ENCODE measurements at places on chromosomes 4 and X.
A peak's percentile ranks its signal among the peaks of the same experiment; 100 is the strongest.

DNA sequence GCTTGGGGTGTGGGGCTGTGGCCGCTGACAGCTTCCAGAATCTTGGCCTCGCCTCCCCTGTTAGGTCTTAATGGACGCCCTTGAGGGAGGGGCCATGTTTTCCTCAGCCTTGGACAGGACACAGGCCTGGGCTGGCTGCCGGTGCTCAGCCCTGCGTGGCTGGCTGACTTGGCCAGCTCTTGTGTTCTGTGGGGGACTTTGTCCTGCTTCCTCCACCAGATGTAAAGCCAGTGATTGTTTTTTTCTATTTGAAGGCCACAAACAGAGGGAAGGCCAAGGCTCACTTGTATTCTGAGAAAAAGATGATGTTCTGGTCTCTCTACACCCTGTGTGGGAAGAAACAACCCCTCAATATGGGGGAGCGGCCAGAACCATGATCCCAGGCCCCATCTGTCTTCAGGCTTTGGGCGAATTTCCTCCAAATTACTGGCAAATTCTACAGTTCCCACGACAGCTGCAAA, 71.3 kb downstream of the HTRA3 start:
- H3K4me1 ChIP-seq = no peaks in the 10 kb centered on the region
- H3K36me3 ChIP-seq = no peaks in the 10 kb centered on the region
- no peak overlapping the region for H3K4me3 ChIP-seq
- no peak for DNase-seq
- H3K27ac ChIP-seq = no peak overlapping the region

DNA sequence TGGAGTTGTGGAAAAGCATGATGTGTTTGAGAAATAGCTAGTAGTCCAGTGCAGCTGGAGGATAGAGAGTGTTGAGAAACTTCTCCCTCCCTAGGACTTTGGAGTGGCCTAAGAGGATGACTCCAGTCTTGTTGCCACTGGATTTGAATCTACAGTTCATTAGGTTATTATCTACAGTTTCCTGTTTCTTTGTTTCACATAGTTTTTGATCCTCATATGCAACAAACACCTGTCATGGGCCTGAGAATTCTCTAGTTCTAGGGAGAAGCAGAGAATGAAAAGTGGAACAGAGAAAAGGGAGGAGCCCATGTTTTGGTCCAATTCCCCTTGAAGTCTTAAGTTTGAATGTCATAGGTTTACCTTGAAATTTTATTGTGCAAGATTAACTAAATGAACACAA, 73.6 kb upstream of the TBC1D9 start:
- H3K27ac ChIP-seq = no peak overlapping the region
- no peaks in the 10 kb centered on the region for H3K27me3 ChIP-seq
- no peaks in the 10 kb centered on the region for H3K36me3 ChIP-seq
- DNase-seq = no peak

GRCh38 chr4:68367835-68368234, 17.9 kb upstream of the YTHDC1 start:
- H3K4me3 ChIP-seq = no peak overlapping the region
- no peaks in the 10 kb centered on the region for H3K36me3 ChIP-seq
- no peak overlapping the region for H3K27ac ChIP-seq
- DNase-seq = peak; percentile 49
- H3K4me1 ChIP-seq = peaks cover under 1% of the 10 kb centered on the region

GRCh38 chrX:151789179-151789800, 54.7 kb downstream of the CNGA2 start:
- no peaks in the 10 kb centered on the region for H3K4me1 ChIP-seq
- no peak overlapping the region for H3K4me3 ChIP-seq
- no peak overlapping the region for H3K27ac ChIP-seq
- no peak for DNase-seq
- no peaks in the 10 kb centered on the region for H3K36me3 ChIP-seq

GRCh38 chr4:14719053-14719452, 283.2 kb upstream of the CPEB2 start:
- no peak for DNase-seq
- no peak overlapping the region for H3K4me3 ChIP-seq
- H3K4me1 ChIP-seq = no peaks in the 10 kb centered on the region
- H3K27me3 ChIP-seq = no peaks in the 10 kb centered on the region
- H3K27ac ChIP-seq = no peak overlapping the region

GRCh38 chr4:140049849-140050637, 103.9 kb downstream of the MAML3 start:
- H3K27ac ChIP-seq = peak overlapping the region; percentile 32
- H3K27me3 ChIP-seq = no peaks in the 10 kb centered on the region
- peak; percentile 80 for DNase-seq
- no peaks in the 10 kb centered on the region for H3K36me3 ChIP-seq
- peaks cover 52% of the 10 kb centered on the region for H3K4me1 ChIP-seq
- H3K4me3 ChIP-seq = peak overlapping the region; percentile 20

- no peak for DNase-seq
- H3K36me3 ChIP-seq = no peaks in the 10 kb centered on the region
- H3K4me3 ChIP-seq = no peak overlapping the region
- no peak overlapping the region for H3K27ac ChIP-seq
These were observed 851.4 kb downstream of the TRAM1L1 start for GRCh38 chr4:116233971-116234370.

DNA sequence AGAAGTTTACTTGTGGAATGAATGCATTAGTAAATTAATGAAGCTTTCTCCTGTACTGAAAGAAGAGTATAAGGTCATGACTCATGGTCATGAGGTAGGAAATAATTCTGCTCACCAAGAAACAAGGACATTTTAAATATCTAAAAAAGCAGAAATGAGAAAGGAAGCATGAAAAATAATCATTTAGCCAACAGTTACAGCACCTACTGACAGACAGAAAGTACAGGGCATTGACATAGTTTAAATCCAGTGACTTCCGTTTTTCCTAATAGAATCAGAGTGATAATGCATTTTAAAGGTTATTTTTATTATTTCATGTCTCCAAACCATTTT, 30.5 kb upstream of the ACSL1 start:
- no peak overlapping the region for H3K4me3 ChIP-seq
- no peak overlapping the region for H3K27ac ChIP-seq
- DNase-seq = no peak
- no peaks in the 10 kb centered on the region for H3K36me3 ChIP-seq
- no peaks in the 10 kb centered on the region for H3K4me1 ChIP-seq

DNA sequence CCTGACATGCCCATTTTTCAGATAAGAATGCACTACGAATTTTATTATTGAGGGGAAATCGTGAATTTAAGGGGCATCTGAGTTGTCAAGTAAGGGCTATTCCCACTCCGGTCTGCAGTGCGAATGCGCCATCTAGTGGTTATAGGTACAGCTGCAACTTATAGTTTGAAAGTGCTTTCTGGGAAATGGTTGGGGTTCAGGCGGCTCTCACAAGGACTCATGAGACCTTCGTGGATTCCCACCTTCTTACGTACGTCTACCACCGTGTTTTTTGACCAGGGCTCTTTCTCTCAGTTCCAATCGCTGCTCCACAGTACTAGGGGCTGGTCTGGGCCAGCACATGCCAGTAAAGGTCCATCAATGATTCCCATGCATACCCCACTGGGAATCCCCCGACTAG, 12.3 kb downstream of the MSL3 start:
- H3K4me3 ChIP-seq = no peak overlapping the region
- H3K27me3 ChIP-seq = no peaks in the 10 kb centered on the region
- no peaks in the 10 kb centered on the region for H3K4me1 ChIP-seq
- DNase-seq = peak; percentile 54
- H3K36me3 ChIP-seq = peaks cover 3% of the 10 kb centered on the region
- H3K27ac ChIP-seq = no peak overlapping the region

GRCh38 chr4:173410079-173410478, 11.2 kb upstream of the SCRG1 start:
- no peaks in the 10 kb centered on the region for H3K4me1 ChIP-seq
- no peak for DNase-seq
- H3K27ac ChIP-seq = no peak overlapping the region
- no peaks in the 10 kb centered on the region for H3K36me3 ChIP-seq
- H3K27me3 ChIP-seq = no peaks in the 10 kb centered on the region
- no peak overlapping the region for H3K4me3 ChIP-seq

- DNase-seq = no peak
- no peaks in the 10 kb centered on the region for H3K27me3 ChIP-seq
- no peak overlapping the region for H3K4me3 ChIP-seq
- no peak overlapping the region for H3K27ac ChIP-seq
- no peaks in the 10 kb centered on the region for H3K4me1 ChIP-seq
These were observed 120.3 kb downstream of the BANK1 start for GRCh38 chr4:101910786-101911373.

GRCh38 chr4:32661229-32661628, 1941.1 kb downstream of the PCDH7 start:
- no peaks in the 10 kb centered on the region for H3K4me1 ChIP-seq
- DNase-seq = no peak
- no peaks in the 10 kb centered on the region for H3K27me3 ChIP-seq
- no peak overlapping the region for H3K4me3 ChIP-seq

DNA sequence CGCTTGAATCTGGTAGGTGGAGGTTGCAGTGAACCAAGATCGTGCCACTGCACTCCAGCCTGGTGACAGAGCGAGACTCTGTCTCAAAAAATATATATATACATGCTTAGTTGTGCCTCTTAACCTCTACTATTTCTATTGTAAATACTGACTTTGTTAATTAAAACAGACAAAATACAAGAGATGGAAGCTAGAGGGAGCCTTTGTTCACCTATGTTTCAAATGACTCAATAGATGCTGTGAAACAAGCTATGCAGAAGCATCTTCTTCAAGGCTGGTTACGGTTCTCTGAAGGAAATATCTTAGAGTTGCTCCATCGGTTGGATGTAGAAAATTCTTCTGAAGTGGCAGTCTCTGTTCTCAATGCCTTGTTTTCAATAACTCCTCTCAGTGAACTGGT, 6.2 kb downstream of the NCAPG start:
- peaks cover 14% of the 10 kb centered on the region for H3K4me1 ChIP-seq
- no peak overlapping the region for H3K4me3 ChIP-seq
- no peak overlapping the region for H3K27ac ChIP-seq
- peak; percentile 45 for DNase-seq

DNA sequence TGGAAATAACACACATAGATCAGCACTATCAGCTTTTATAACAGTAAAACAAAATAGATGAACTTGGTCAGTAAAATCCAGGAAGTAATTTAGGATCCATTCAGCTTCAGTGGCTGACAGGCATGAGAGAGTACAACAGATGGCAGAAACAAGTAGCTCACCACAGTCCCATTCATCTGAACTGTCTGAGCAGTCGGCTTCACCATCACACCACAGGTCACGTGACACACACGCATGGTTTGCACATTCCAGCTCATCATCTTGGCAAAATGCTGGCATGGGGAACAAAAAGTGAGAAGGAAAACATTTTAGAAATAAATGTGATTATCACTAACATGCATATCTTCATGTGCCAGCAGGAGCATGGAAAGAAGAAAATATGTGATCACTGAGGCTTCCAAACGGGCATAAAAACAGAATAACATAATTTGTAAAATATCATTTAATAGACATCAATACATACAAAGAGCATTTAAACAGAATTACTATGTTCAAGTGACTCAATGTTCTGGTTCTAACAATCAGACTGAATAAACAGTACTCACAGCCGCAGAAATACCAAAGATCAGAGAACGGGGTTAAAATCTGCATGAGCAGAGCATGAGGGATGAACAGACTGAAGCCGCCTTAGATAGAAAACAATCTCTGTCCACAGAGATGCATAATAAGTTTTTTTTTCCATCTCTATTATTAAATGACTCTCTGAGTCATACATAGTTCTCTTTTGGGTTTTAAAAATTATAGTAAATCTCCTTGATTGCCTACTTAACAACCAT, 158.1 kb downstream of the ATP10D start:
- H3K27ac ChIP-seq = no peak overlapping the region
- H3K36me3 ChIP-seq = no peaks in the 10 kb centered on the region
- H3K27me3 ChIP-seq = no peaks in the 10 kb centered on the region
- peak; percentile 4 for DNase-seq

- DNase-seq = no peak
- H3K36me3 ChIP-seq = no peaks in the 10 kb centered on the region
- H3K4me1 ChIP-seq = peaks cover 8% of the 10 kb centered on the region
- no peak overlapping the region for H3K4me3 ChIP-seq
- H3K27me3 ChIP-seq = no peaks in the 10 kb centered on the region
These were observed 7.3 kb downstream of the LIMCH1 start for GRCh38 chr4:41545238-41545637.

GRCh38 chr4:46441136-46441859, 51.4 kb upstream of the GABRA2 start:
- DNase-seq = no peak
- no peaks in the 10 kb centered on the region for H3K36me3 ChIP-seq
- no peak overlapping the region for H3K27ac ChIP-seq
- no peaks in the 10 kb centered on the region for H3K27me3 ChIP-seq
- no peaks in the 10 kb centered on the region for H3K4me1 ChIP-seq

- H3K4me3 ChIP-seq = no peak overlapping the region
- H3K27ac ChIP-seq = no peak overlapping the region
- no peaks in the 10 kb centered on the region for H3K36me3 ChIP-seq
These were observed 100.5 kb downstream of the MFAP3L start for GRCh38 chr4:169925678-169926077.

GRCh38 chrX:129622757-129623301, 31.9 kb downstream of the APLN start:
- DNase-seq = peak; percentile 74
- H3K27ac ChIP-seq = no peak overlapping the region
- H3K4me3 ChIP-seq = no peak overlapping the region
- H3K27me3 ChIP-seq = no peaks in the 10 kb centered on the region
- H3K36me3 ChIP-seq = no peaks in the 10 kb centered on the region

DNA sequence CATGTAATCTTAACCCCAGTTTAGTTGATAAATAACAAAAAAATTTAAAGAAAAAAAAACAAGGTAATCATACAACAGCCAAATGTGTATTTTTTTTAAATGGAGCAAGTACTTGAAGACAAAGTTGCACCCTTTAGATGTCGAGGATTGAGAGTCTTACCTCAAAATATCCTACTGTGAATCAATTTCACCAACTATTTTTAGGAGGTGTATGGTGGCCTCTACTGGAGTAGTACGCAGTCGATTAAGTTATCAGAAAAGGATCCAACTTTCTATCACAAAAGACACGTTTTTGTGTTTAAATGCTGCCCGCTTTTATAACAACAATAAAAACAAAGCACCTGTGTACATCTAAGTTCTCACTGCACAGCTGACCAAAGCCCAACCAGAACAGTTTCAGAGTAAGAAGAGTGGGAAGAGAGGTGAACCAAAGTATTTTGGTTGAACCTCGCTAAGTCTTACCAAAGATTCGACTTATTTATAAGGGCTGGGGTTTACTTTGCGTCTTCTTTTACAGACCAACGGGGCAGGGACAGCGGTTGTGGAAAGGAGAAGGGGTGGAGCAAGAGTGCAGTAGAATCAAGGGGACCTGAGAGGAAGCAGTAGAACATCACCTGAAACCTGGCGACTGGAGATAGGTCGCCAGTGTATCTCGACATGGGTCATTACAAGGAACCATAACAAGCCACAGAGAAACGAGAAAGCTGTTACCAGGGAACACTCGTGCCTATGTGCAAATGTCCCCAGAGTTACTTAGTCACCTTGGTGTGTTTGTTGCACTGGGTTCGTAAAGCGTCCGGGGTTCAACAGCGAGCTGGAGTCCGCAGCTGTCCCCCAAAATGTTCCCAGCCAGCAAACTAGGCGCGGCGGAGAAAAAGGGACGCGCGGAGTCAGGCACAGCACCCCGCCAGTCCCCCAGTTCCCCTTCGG, 1.1 kb downstream of the RPS6KA6 start:
- no peaks in the 10 kb centered on the region for H3K4me1 ChIP-seq
- DNase-seq = no peak
- peak overlapping the region; percentile 55 for H3K4me3 ChIP-seq
- H3K36me3 ChIP-seq = no peaks in the 10 kb centered on the region

GRCh38 chr4:112895811-112896608, 153.4 kb upstream of the ANK2 start:
- peaks cover 55% of the 10 kb centered on the region for H3K4me1 ChIP-seq
- peak overlapping the region; percentile 0 for H3K4me3 ChIP-seq
- no peaks in the 10 kb centered on the region for H3K36me3 ChIP-seq

GRCh38 chrX:54419559-54420302, 20.5 kb upstream of the TSR2 start:
- H3K27ac ChIP-seq = no peak overlapping the region
- H3K27me3 ChIP-seq = no peaks in the 10 kb centered on the region
- no peaks in the 10 kb centered on the region for H3K36me3 ChIP-seq
- H3K4me1 ChIP-seq = peaks cover 5% of the 10 kb centered on the region
- no peak overlapping the region for H3K4me3 ChIP-seq

Measured in neural progenitor cell (in vitro differentiated cells).